Activated T-helper 2 cell treated with anti-CD3 and anti-CD28 coated beads, Interferon-gamma antibody, Interleukin-2, Interleukin-4, amounts not matched to agents 10 μg/mL and 5 μg/mL and 100 μg/mL, durations not matched to agents 14 hours and 24 hours and 36 hours (primary cell): ENCODE measurements at places on chromosomes 16 and 17. TPM values are rescaled to one million over a fixed set of nuclear protein-coding genes. Genes with fewer than 3 reads are reported as not detected.

PRSS21 gene
- total RNA-seq: 11.4 and 11.5 TPM in 2 replicates

SLC43A2 gene
- 2.3 and 2.4 TPM in 2 replicates for total RNA-seq

ARL5C gene
- 0.07 TPM in 1 of 2 replicates, not detected in the other for total RNA-seq

FKBP10 gene
- total RNA-seq: 1.3 and 1.4 TPM in 2 replicates

PIMREG gene
- 8.9 and 9.3 TPM in 2 replicates for total RNA-seq

- DNase-seq: no peak
Observed at GRCh38 chr16:71338193-71338592, 20.3 kb upstream of the CALB2 start.

DNA sequence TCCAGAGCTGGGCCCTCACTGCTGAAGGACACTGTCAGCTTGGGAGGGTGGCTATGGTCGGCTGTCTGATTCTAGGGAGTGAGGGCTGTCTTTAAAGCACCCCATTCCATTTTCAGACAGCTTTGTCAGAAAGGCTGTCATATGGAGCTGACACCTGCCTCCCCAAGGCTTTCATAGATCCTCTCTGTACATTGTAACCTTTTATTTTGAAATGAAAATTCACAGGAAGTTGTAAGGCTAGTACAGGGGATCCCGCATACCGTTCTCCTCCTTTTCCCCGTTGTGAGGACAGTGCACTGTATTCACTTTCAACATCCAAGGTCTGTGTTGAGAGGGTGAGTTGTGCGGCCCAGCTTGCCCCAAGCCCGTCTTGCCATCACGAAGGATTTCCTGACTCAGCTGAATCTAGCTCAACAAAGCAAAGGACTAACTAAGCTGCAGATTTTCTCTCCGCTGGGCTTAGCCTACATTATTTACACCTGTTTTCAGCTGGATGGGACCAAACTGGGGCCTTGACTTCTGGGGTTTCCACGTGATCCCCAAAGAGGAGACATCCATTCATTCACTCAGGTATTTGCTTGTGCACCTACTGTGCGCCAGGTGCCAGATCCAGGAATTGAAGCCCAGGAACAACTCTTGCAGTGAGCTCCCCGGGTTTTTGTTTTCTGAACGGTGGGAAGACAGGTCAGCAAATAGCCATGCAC lies 5.2 kb upstream of the TMEM235 start:
- DNase-seq: no peak

DNA sequence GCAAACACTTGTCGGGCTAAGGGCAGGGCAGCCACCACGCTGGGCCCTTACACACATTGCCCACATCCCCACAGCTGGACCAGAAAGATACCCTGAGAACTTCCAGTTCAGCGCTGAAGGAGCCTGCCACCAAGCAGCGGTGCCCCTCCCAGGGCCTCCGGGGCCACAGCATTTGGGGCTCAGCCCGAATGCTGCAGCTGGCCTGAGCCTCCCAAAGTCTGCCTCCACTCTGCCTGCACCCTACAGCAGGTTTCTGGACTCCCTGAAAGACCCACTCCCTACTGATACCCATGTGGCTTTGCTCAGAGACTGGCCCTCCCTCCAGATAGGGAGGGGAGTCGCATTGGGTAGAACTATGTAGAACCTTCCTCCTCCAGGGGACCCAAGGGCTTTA lies 1.5 kb downstream of the MCRIP1 start:
- no peak for DNase-seq

GRCh38 chr16:50550866-50551641 lies 2.9 kb downstream of the NKD1 start:
- no peak for DNase-seq

GRCh38 chr16:81463296-81463890 lies 18.8 kb downstream of the CMIP start:
- no peak for DNase-seq

DNA sequence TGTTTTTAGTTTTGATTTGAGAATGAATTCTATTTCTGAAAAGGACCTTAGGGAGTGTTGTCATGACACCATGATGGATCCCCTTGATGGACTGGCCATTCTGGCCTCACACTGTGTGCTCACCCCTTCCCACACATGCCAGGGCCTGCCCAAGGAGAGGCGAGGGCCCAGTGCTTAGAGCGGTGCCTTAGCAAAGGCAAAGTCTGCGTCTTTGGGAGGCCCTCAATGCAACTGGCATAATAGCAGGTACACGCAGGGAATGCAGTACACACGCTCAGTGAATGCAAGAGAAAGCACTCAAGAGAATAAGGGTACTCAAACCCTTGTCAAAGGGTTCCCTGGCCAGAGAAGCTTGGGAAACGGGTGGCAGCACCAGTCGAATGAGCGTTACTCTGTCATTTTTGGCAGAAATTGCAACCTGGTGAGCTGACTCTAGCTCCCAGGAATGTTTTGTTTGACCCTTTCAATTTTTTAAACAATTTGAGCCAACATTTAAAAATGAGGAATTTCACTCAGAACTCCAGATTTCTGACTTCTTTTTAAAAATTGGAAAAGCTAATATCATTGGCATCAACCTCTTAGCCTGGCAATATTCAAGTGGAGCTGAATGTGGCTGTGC lies 32.1 kb downstream of the NKD1 start:
- no peak for DNase-seq
